ENCODE measurements at places on chromosomes 1 and 21.

DNA sequence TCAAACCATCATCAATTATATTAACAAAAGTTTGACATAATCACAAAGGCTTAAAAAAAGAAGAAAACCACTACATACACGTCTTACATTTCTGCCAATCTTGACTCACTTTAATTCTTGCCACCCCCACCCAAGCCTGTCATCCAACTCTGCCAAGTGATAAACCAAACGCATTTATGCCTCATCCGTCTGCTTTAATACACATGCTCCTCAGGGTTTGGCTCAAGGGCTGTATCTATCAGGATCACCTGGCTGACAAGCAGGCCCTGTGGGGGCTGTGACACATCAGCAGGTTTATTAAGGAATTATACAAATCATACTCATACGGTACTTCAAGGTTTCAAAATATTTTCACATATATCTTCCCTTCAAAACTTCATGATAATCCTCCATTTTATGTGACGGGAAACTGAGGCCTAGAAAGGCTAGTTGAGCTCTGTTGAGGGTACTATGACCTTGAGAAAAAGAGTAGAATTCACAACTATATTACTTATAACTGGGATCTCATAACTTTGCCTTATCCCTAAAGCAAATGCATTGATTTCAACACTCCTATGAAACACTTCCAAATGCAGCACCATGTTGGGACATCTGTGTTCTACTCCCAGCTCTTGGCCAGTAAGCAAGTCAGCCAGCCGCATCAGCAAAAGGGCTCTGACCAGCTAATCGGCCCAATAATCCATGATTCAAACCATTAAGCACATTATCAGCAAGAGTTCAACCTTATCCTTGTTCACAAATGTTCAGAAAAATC is 8.7 kb downstream of the SORT1 start:
- DNase-seq: no peak

GRCh38 chr1:97348599-97349265 is 572.1 kb downstream of the DPYD start:
- no peak for DNase-seq

DNA sequence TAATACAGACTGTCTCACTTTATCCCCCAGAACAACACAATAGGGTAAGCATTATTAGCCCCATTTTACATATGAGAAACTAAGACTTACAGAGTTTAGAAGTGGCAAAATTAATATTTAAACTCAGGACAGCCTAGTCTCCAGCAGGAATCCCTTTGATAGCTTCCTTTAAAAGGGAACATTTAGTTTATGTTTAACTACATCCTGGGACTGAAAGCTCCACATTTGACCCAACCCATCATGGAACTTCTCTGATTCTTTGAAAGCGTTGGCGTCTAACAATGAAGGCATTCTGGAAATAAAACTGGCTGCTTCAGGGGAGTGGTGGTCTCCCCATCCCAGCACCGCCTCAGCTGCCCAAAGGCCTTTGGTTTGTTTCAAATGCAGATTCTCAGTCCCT is 250.6 kb upstream of the NFIA start:
- no peak for DNase-seq

DNA sequence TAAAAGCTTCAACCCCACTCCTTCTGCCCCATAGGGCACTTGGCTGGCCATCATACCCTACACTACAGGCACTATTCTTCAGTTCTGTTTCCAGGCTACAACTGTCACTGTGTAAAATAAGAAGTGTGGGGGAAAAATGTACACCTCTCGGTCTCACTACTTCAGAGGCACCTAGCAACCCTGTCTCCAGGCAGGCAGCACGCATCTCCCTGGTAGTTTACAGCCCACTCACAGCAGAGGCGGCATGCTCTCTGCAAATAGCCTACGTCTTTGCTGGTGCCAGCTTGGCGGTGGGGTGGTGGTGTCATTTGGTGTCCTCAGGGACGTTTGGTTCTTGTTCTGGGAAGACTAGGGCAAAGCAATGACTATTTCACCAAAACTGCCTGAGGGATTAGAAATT is 48.2 kb upstream of the BTG3 start:
- DNase-seq: no peak

DNA sequence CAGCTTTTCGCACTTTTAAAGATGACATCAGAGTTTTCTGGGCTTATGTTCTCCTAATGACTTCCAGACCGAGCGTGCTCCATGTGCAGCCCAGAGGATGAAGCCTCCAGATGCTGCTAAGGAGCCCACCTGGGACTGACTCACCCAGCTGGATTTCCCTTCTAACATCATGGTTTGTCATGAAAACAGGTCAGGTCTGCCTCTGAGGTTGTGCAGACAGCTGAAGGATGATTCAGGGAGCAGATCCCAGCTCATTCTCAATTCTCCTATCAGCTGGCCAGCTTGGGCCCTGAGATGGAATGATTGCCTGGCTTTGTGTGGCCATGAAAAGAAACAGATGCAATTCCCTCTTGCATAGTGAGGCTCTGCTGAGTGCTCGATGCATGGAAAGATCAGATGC is 123.9 kb upstream of the DUSP10 start:
- DNase-seq: no peak

- DNase-seq: no peak
Measured at GRCh38 chr1:244254467-244254866, 197.2 kb downstream of the ADSS2 start.

DNA sequence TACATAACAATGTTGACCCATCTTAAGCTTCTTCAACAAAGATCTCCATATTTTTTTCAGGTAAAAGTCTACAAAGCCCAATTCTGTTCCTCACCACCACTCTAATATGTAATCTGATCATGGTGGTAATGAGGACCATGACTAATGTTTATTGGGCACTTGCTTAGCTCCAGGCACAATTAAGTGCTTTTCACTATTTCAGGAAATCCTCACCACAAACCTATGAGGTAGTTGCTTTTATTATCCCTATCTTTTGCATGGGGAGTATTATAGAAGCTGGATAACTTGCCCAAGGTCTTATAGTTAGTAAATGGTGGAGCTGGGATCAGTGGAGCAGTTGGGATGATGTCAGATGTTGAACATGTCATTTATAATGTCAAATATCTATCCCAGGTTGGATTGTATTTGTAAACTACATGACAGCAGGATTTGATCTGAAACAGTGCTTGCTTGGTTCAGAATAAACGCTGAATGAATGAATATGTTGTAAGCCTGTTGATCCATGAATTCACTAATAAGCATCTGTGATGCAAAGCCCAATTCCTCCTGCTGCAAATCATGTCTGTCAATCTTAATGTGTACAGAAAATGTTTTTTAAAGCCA is 283.3 kb upstream of the ST6GALNAC5 start:
- DNase-seq: no peak

DNA sequence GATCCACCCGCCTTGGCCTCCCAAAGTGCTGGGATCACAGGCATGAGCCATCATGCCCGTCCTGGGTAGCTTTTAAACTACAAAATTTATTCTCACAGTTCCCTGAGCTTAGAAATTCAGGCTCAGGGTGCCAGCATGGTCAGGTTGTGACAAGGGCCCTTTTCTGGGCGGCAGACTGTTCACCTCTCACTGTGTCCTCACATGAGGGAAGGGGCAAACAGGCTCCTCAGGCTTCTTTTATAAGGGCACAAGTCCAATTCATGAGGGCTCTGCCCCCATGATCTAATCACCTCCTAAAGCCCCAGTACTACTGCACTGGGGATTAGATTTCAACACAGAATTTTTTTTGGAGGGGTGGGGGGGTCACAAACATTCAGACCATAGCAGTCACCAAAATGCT is 36.8 kb downstream of the GNG4 start:
- DNase-seq: no peak

DNA sequence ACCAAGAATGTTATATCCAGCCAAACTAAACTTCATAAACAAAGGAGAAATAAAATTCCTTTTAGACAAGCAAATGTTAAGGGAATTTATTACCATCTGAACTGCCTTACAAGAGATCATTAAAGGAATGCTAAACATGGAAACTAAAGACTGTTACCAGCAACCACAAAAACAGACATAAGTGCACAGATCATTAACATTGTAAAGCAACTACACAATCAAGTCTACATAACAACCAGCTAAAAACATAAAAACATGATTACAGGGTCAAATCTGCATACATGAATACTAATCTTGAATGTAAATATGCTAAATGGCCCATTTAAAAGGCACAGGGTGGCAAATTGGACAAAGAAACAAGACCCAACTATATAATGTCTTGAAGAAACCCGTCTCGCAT is 211.0 kb upstream of the PBX1 start:
- DNase-seq: no peak

- no peak for DNase-seq
Measured at GRCh38 chr1:71093938-71094337, 13.1 kb upstream of the ZRANB2 start.

GRCh38 chr1:71222668-71223067 is 141.8 kb upstream of the ZRANB2 start:
- DNase-seq: no peak

DNA sequence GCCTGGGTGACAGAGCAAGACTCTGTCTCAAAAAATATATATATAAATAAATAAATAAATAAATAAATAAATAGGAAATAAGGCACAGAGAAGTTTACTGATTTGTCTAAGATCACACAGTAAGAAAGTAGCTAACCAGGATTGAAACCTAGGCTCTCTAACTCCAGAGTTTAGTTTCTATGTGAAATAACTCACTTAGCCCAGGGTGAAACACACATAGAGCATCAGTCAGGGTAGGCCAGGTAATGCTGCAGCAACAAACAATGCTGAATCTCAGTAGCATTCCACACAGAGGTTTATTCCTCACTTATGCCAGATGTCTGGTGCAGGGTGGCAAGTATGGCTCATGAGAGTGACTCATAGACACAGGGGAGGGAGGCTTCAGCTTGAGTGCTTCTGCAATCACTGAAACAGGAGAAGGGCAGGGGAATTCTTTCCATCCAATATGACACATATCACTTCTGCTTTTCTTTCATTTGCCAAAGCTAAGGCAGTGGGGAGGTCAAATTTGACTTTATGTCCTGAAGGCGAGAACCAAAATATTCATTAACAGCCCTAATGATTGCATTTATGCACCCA is 37.1 kb upstream of the KANK4 start:
- no peak for DNase-seq

- no peak for DNase-seq
Measured at GRCh38 chr1:31843506-31843905, 27.7 kb upstream of the SPOCD1 start.

DNA sequence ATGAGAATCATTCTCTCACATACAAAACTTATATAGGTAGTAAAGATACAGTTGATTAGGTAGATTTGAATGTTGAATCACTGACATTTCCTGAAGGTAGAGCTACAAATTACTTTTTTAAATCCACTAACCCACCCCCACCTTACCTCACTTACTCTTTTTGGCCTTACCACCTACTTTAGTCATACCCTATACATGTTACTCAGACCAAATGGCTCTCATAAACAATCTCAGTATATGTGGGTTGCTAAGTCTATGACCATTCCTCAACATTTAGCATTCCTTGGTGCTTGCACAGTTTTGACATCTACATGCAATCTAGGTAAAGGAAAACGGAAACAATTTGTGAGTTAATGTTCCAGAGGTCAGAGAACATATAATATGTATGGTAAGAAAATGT is 26.3 kb downstream of the SYDE2 start:
- no peak for DNase-seq

GRCh38 chr1:177975588-177976495 is 6.0 kb upstream of the SEC16B start:
- no peak for DNase-seq

DNA sequence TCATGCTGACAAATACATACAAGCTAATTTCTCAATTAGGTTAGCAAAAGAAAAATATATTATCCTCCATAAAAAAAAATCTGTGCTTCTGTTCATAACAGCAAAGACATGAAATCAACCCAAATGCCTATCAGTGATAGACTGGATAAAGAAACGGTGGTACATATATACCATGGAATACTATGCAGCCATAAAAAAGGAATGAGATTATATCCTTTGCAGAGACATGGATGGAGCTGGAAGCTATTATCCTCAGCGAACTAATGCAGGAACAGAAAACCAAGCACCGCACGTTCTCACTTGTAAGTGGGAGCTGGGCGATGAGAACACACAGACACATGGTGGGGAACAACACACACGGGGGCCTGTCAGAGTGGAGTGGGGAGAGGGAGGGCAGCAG is 84.0 kb upstream of the PALMD start:
- DNase-seq: no peak

- DNase-seq: no peak
Measured at GRCh38 chr21:34611528-34611927, 3.4 kb downstream of the RCAN1 start.

GRCh38 chr1:27405074-27405473 is 12.7 kb downstream of the GPR3 start:
- DNase-seq: no peak

- DNase-seq: no peak
Measured at GRCh38 chr1:119266858-119267257, 101.7 kb upstream of the HAO2 start.

DNA sequence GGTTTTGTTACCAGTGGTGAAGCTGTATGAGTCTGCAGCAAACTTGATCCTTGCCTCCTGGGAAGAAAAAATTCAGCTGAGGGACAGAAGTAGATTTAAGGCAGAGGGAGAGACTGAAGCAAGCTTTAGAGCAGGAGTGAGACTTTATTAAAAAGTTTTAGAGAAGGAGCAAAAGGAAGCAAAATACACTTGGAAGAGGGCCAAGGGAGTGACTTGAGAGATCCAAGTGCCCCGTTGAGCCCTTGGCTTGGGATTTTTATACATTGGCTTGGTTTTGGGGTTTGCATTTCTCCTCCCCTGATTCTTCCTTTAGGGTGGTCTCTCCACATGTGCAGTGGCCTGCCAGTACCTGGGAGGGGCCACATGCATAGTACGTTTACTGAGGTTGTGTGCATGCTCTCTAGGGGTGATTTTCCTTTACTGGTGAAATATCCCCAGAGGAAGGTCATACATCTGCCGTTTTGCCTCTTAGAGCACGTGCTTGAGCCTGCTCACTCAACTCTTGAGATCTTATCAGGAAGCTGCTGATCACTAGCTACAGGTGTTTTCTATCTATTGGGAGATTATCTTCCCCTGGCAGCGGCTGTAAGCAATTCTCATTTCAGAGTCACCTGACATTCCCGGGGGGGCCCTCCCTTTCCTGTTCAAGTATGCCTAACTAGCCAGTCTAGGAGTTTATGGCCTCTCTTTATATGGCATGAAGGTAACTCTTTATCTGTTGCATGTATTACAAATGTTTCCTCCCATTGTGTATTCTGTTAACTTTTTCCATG is 20.3 kb downstream of the FASLG start:
- no peak for DNase-seq

DNA sequence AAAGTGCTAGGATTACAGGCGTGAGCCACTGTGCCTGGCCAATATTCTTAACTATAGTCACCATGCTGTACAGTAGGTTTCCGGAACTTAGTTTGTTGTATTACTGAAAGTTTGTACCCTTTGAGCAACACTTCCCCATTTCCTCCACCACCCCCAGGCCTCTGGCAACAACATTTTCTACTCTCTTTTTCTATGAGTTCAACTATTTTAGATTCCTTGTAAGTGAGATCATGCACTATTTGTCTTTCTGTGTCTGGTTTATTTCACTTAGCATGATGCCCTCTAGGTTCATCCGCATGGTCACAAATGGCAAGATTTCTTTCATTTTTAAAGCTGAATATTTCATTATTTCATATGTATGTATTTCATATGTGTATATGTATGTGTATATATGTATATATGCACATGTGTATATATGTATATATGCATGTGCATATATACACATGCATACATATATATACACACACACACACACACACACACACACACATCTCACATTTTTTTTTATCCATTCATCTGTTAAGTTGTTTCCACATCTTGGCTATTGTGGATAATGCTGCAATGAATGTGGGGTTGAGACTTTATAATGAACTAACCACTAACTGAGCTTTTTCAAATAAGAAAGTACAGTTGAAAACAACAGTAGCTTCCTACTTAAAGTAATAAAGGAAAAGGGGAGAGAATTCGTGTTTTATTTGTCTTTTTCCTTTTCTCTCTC is 256.8 kb upstream of the C1orf105 start:
- no peak for DNase-seq
